ENCODE measurements at places on chromosomes 4 and X. TPM values are rescaled to one million over a fixed set of nuclear protein-coding genes. Genes with fewer than 3 reads are reported as not detected.

The NKX3-2 gene
- 0.06 TPM for total RNA-seq

The PDGFRA gene
- total RNA-seq, result 742 TPM

The PPP4R3C gene
- not detected for total RNA-seq

The ADGRL3 gene
- 3.0 TPM for total RNA-seq

The SH3BP2 gene
- total RNA-seq, result 7.1 TPM

The SUPT20HL2 gene
- total RNA-seq, result not detected

The ERCC6L gene
- total RNA-seq, result 3.8 TPM

The APOO gene
- 9.6 TPM for total RNA-seq

The USP17L18 gene
- not detected for total RNA-seq

The FGF5 gene
- total RNA-seq, result 18.8 TPM

The MAOA gene
- 21.4 TPM for total RNA-seq

The TMPRSS11F gene
- not detected for total RNA-seq

The DGAT2L6 gene
- total RNA-seq, result not detected

The JAKMIP1 gene
- not detected for total RNA-seq

The GAB1 gene
- total RNA-seq, result 7.1 TPM

The GATB gene
- total RNA-seq, result 14.1 TPM

The GPRASP3 gene
- total RNA-seq, result 3.8 TPM

The PDLIM3 gene
- 89.6 TPM for total RNA-seq

The AFM gene
- not detected for total RNA-seq

The ANXA3 gene
- 5.0 TPM for total RNA-seq

The SPOCK3 gene
- 1.1 TPM for total RNA-seq

The NAP1L2 gene
- total RNA-seq, result 1.2 TPM
